ENCODE measurements at places on chromosomes 11 and 22. TPM values are rescaled to one million over a fixed set of nuclear protein-coding genes. Genes with fewer than 3 reads are reported as not detected.

The OR6T1 gene
- total RNA-seq: not detected

The DNAJB13 gene
- total RNA-seq: 0.64 TPM

GRCh38 chr11:103378931-103379330, 269.7 kb downstream of the DYNC2H1 start:
- no peak for DNase-seq

DNA sequence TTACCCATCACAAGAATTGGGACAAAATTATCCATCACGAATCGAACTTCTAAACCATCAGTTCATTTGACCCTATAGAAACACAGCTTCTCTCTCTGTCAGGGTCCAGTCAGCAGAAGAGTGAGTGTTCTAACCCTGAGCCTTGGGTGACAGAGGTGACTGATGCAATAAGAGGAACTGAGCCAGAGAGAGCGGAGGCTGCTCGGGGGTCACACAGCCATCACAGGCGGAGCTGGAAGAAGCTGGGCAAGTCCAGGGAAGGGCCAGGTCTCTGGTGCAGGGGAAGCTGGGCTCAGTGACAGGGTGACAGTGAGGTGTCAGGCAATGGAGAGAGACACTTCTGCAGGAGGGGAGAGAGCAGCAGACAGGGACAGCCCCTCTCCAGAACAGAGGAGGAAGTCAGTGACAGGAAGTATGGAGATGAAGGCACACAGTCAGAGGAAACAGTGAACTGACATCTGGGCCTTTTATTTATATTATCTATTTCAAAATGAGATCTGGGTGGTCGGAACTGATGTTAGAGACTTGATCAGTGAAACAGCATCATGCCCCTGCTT, 184.0 kb upstream of the TBCEL start:
- no peak for DNase-seq

DNA sequence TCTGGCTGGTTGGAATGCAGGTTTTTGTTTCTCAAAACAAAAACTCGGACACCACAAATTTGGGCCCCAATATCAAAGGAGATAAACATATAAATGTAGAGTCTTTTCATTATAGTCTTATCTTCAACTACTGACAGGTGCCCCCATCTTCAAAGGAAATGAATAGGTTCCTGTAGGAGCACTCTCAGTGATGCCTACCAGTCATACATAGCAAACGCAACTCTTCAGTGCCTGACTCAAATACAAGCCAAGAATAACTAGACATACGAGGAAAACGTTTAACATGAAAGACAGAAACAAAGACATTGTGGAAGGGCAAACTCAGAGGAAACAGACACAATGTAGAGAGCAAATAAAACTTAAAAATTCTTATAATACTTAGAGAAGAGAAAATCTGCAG, 13.9 kb downstream of the KDM4D start:
- no peak for DNase-seq

- DNase-seq: no peak
Observed at GRCh38 chr22:40366068-40366467, 4.3 kb upstream of the SGSM3 start.
